Aorta (tissue), 5 donors: ENCODE measurements at places on chromosomes 2 and 18. TPM values are rescaled to one million over a fixed set of nuclear protein-coding genes. Genes with fewer than 3 reads are reported as not detected.

The DUSP2 gene
- total RNA-seq: 5.7 TPM

The LDLRAD4 gene
- 112 TPM for total RNA-seq

The EFR3B gene
- 1.3 TPM for total RNA-seq

The NT5DC4 gene
- 0.23 TPM for total RNA-seq

The IL1RL1 gene
- total RNA-seq: 7.4 TPM

The COL4A3 gene
- 11.4 TPM for total RNA-seq

The SCRN3 gene
- 22.6 TPM for total RNA-seq

The MC4R gene
- total RNA-seq: not detected

The KCNJ3 gene
- total RNA-seq: 5.1 TPM

The GAD1 gene
- total RNA-seq: 7.8 TPM

The UGT1A6 gene
- not detected for total RNA-seq

The SEPTIN10 gene
- 132 TPM for total RNA-seq

The CABLES1 gene
- 9.9 TPM for total RNA-seq

The C2orf49 gene
- total RNA-seq: 13.4 TPM

The SH3RF3 gene
- 24.4 TPM for total RNA-seq

The ACSL3 gene
- total RNA-seq: 66.5 TPM

The USP34 gene
- total RNA-seq: 146 TPM

The LIMS3 gene
- total RNA-seq: 21.7 TPM

The PARD6G gene
- total RNA-seq: 3.8 TPM

The UBXN2A gene
- 16.8 TPM for total RNA-seq

The ANKRD62 gene
- not detected for total RNA-seq

The NEU4 gene
- total RNA-seq: not detected

The CLIP4 gene
- 52.3 TPM for total RNA-seq

The MROH2A gene
- total RNA-seq: not detected

The AMER3 gene
- not detected for total RNA-seq

The EMILIN2 gene
- 34.5 TPM for total RNA-seq

The ABHD1 gene
- total RNA-seq: 0.90 TPM

The DSC2 gene
- total RNA-seq: 6.8 TPM

The CREG2 gene
- total RNA-seq: not detected

The SRD5A2 gene
- total RNA-seq: not detected

The BCL2 gene
- total RNA-seq: 25.4 TPM

The PAPOLG gene
- total RNA-seq: 20.0 TPM

The UNC80 gene
- not detected for total RNA-seq
